ENCODE measurements at places on chromosomes 12 and 14.

DNA sequence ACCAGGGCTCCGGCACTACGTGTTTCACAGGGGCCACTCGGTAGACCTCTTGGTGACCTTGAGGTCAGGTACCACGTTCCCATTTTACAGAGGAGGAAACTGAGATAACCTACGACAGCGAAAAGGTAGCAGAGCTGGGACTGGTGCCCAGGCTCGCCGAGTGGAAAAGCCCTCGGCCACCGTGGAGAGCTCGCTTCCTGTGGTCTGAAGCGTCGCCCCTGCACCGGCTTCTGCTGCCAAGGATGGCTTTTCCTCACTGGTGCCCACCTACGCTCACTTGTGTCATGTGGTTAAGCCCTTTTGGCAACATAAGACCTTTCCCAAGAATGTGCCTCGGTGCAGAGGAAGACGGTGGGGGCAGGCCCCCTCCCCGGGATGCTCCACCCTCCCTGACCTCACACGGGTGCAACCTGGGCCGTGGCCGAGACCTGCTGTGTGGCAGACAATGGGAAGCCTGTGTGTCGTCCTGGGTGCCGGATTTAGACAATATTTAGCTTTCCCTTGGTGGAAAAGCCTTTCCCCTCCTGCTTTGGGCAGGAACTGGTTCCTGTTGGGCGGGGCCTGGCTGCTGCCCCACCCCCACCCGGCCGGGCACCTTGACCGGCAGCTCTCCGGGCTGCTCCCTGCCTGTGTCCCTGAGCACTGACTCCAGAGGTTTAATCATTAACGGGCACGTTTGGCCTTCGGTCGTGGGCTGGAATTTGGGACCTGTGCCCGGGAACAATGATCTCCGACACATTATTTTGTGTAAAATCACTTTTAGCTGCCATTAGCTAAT lies 32.4 kb upstream of the PPP1R13B start:
- DNase-seq, result peak; percentile 57

DNA sequence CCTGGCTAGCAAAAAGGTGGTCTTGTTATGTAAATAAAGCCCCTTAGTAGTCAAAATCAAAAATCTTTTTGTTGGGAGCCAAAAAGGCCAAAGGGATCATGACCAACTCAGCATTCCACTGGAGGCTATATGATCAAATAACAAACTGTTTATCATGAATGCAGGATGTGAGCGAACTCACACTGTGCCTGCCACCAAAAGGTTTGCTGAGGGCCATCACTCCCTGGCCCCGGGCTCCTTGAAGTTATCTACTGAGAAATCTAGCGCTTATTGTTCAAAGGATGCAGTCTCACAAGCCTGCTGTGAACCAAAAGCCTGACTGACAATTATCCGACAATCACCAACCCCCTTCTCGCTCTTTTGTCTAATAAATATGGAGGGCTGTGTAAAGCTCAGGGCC lies 107.2 kb upstream of the DDHD1 start:
- peak; percentile 85 for DNase-seq

DNA sequence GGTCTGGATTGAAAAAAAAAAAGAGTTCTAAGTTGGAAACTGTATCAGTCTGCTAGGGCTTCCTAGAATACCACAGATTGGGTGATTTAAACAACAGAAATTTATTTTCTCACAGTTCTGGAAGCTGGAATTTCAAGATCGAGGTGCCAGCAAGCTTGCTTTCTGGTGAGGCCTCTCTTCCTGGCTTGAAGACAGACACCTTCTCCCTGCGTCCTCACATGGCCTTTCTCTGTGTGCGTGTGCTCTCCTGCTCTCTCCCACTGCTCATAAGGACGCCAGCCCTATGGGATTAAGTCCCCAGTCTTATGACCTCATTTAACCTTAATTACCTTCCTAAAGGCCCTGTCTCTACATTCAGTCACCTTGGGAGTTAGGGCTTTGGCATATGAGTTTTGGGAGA lies 215.5 kb downstream of the PIK3C2G start:
- DNase-seq, result no peak

DNA sequence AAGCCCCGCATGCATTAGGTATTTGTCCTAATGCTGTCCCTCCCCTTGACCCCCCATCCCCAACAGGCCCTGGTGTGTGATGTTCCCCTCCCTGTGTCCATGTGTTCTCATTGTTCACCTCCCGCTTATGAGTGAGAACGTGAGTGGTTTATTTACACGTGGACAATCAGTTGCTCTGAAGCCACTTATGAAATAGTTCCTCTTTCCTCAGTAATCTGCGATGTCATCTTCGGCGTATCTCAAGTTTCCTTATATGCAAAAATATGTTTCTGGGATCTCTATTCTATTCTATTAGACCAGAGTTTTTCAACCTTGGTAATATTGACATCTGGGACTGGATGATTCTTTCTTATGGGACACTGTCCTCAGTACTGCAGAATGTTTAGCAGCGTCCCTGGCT lies 56.0 kb upstream of the DCD start:
- no peak for DNase-seq

- DNase-seq, result peak; percentile 40
These were observed 292.9 kb downstream of the RAD51B start for GRCh38 chr14:68112442-68112841.

DNA sequence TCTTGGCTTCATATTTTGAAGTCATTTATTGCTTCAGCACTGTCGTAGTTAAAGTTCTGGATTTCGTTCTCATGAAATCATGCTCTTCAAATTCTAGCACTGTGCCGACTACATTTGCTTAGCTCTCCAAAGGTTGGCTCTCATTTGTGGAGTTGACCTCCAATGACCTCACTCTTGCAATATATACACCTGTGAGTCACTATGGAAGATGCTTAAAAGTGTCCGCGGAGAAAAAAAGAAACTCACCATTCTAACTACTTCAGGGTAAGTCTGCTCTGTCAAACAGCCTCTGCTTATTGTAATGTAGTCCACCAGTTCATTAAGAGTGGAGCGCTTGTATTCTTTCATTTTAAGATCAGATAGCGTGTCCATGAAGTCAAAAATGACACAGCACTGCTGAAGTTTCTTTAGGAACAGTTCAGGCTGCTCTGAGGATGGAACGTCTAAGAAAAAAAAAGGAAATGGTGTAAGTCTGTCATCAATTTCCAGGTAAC lies 89.7 kb downstream of the PPP2R5E start:
- no peak for DNase-seq

- DNase-seq, result no peak
These were observed 398.0 kb downstream of the FSCB start for GRCh38 chr14:44109036-44109435.

GRCh38 chr14:90969531-90970166 lies 90.8 kb downstream of the RPS6KA5 start:
- no peak for DNase-seq

- DNase-seq, result peak; percentile 19
These were observed 227.5 kb upstream of the ABCD2 start for GRCh38 chr12:39846971-39847650.

DNA sequence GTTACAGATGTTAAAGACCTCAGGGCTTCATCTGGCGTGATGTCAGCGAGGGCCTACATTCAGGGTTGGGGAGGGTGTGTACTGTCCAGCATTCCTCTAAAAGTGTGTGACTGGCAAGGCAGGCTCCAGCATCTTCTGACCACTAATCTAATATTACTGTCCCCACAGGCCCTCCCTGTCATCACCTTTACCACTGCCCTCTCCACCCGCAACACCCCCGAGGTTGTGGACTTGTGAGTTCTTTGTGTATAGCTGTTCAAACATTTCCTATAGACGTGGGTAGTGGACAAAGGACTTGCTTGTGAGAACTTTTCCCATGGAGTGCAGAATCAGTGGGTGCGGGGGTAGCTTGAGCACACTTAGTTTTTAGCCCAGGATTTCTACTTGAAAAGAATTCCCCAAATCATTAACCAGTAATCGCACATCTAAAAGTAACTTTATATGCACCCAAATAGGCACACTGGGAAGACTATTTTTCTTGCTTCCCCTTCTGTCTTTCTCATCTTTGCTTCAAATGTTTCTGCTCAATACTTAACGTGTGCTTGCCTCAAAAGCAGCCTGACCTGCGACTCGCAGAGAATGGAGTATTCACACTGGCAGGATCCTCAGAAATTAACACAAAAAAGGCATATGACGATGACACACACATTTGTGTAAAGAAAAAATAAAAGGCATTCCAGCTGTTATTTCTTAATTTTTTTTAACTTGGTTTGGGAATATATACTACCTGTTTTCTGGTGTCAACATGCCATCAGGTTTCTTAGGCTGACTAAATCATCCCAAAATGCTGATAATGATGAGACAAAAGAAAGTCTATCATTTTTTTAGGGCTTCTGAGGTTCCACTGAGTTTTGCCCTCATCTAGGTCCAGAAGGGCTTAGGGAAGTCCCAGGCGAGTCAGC lies 158.4 kb upstream of the HIF1A start:
- no peak for DNase-seq

- no peak for DNase-seq
These were observed 40.1 kb upstream of the COL2A1 start for GRCh38 chr12:48044396-48044795.
